ENCODE measurements at places on chromosomes 5 and 9. TPM values are rescaled to one million over a fixed set of nuclear protein-coding genes. Genes with fewer than 3 reads are reported as not detected.

GRCh38 chr9:94825611-94825958 is 99.1 kb downstream of the AOPEP start:
- DNase-seq, result no peak

DNA sequence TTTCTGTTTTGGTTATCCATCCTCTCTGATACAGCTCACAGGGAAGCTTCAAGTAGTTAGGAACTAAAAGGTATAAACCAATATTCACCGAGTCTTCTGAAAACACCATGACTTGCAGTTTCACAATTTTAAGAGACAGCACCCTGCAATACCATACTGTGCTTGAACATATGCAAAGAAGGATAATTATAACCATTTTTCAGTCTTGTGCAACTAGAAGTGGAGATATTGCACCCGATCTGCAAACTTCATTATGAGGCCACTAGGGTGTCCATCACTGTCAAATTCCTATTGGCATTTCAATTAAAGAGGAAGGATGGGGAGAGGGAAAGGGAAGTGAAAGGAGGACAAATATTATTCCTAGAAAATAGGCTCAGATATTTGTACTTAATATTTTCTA is 32.4 kb upstream of the CEP120 start:
- no peak for DNase-seq

Gene IL4
- total RNA-seq, result not detected

Gene CDC20B
- total RNA-seq, result not detected

Measured in hematopoietic multipotent progenitor cell (in vitro differentiated cells).